ENCODE measurements at places on chromosomes 3 and 15.

GRCh38 chr3:7275396-7275795, 414.5 kb downstream of the GRM7 start:
- no peak for DNase-seq

DNA sequence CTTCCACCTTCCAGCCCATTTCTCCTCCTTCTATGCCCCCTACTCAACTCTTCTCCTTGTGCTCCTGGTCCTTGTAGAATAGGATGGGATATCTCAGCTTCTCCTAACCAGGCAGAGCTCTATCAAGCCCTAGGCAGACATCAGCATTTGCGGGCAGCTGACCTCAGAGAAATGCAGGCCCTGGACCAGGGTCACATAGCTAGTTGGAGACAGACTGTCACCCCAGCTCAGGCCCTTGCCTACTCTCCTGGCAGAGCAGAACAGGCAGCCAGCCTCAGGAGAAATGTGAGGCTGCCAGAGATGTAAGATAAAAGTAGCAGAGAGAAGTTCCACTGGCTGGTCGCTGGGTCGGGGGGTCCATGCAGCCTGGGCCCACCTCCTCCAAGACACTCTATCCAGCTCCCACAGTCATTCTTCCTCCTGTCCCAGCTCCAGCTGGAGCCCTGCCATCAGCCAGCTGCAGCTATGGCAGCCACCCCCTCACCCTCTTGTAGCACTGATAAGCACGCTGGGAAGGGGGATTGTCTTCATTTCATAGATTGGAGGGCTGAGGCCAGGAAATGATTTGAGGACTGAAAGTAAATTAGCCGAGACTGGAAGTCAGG, 4.0 kb downstream of the CYP8B1 start:
- peak; percentile 82 for DNase-seq

- no peak for DNase-seq
Observed at GRCh38 chr3:39404943-39405686, 1.4 kb upstream of the RPSA start.

DNA sequence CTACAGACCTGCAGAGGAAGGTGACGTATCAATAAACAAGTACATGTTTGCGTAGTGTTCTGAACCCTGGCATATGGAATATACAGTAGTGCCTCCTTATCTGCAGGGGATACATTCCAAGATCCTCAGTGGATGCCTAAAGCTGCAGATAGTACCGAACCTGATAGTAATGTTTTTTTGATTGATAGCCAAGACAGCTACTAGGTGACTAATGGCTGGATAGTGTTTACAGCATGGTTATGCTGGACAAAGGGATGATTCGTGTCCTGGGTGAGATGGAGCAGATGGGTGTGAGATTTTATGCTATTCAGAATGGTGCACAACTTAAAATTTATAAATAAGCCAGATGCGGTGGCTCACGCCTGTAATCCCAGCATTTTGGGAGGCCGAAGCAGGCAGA, 55.8 kb upstream of the IGF2BP2 start:
- DNase-seq, result no peak

DNA sequence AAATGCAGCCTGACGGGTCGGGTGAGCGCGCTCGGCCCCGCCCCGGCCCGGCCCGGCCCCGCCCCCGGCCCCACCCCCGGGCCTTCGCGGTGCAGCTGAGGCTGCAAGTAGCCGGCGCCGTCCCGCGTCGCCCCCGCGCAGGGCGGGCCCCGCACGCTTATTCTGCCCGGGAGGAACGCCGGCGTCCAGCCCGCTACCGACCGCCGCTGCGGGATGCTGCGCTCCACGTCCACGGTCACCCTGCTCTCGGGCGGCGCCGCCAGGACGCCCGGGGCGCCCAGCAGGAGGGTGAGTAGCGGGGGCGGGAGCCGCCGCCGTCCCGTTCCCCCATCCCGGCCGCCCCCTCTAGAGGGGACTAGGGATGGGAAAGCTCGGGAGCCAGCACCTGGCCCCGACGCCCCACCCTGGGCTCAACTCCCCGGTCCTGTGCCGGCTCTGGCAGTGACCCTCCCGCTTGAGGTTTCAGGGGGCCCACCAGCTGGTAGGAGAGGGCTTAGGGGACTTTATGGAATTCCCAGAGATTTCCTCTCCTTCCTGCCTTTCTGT, at the start of gene MYZAP:
Gene MYZAP, plus strand, starts transcription at position 83 of the 546 bp plus-strand sequence. Its CDS starts 131 bp downstream, at position 214.
- peak; percentile 81 for DNase-seq

- no peak for DNase-seq
Observed at GRCh38 chr3:43171748-43172147, 65.9 kb upstream of the POMGNT2 start.

- DNase-seq, result no peak
Observed at GRCh38 chr3:46987319-46987742, 7.9 kb downstream of the NBEAL2 start.

- DNase-seq, result no peak
Observed at GRCh38 chr3:149790268-149790667, 2.1 kb downstream of the ANKUB1 start.

DNA sequence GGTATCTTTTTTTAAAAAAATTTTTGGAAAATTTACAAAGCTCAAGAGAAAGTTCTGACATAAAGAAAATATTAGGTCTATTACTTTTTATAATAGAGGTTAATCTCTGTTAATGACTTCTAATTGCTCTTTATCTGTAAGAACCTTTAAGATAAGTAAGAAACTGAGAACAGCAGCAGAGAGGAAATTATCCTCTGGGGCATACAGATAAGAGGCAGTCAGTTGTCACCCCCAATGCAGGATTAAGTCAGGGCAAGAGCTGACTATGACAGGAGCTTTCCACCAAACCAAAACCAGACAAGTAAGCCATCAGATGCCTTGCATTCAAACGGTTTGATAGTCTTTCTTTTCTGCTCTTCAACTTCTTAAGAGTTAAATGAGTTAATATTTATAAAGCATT, 149.0 kb downstream of the GSK3B start:
- DNase-seq, result no peak

DNA sequence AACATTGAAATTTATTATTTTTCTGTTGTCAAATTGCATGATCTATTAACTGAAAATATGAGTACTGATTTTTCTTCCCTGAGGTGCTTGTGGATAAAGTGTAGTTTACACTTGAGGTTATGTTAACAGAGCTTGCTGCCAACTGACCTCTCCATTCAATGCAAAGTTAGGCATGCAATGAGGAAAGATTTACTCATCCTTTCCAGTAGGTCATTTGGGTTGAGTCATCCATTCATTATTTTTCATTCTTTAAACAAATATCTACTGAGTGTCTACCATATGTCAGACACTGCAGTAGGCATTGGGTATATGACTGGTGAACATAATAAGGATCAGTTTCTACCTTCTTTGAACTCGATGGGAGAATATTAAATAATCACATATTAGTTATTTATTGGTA, 604.1 kb downstream of the EDEM1 start:
- DNase-seq, result no peak

DNA sequence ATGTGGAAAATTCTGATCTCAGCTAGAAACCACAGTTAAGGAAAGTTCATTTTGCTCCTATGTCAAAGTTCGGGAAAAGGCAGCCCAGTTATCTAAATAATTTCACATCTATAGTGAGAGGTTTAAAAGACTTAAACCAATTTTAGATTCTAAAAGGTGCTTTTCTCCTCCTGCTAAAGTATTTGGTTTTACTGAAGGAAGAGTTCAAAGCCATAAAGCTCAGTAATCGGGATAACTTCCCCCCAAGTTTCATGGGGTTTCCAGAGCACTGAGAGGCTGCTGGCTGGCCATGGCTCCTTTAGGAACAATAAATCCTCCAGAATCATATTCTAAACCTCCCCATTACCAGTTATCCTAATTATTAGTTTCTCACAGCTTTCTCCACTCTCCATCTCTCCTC, 38.2 kb downstream of the ZIC4 start:
- DNase-seq, result no peak

- DNase-seq, result peak; percentile 36
Observed at GRCh38 chr3:135135445-135135844, 340.4 kb downstream of the EPHB1 start.

- no peak for DNase-seq
Observed at GRCh38 chr3:158167737-158168557, 58.1 kb downstream of the RSRC1 start.

All from cardiac septum (tissue), 1 donor.